M059J (cell line): ENCODE measurements at places on chromosomes 13 and 19.

DNA sequence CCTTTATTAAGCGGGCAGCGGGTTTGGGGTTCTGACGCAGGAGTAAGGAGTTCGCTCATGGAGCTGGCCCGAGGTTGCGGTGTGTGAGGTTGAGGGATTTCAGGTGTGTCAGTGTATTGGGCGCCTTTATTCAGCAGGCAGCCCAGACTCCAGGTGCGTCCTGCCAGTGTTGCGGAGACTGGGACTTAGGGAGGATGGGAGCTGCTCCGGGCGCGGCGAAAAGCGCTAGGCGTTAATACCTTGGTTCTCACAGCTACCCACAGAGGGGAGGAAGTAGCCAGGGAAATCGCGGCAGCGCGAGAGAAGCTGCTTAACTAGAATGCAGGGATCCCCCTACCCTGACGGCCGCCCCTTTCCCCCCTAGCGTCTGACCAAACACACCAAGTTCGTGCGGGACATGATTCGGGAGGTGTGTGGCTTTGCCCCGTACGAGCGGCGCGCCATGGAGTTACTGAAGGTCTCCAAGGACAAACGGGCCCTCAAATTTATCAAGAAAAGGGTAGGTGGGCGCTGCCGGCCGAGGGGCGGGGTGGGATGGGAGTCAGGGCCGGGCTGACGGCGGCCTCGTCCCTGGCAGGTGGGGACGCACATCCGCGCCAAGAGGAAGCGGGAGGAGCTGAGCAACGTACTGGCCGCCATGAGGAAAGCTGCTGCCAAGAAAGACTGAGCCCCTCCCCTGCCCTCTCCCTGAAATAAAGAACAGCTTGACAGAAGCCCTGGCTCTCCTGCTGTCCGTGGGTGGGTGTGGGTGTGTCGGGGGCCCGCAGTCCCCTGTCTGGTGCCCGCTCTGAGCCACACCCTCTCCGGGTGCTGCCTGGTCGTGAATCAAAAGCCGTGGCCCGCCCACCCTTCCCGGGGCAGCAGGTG is 1.1 kb downstream of the RPL36 start:
- no peak for DNase-seq

DNA sequence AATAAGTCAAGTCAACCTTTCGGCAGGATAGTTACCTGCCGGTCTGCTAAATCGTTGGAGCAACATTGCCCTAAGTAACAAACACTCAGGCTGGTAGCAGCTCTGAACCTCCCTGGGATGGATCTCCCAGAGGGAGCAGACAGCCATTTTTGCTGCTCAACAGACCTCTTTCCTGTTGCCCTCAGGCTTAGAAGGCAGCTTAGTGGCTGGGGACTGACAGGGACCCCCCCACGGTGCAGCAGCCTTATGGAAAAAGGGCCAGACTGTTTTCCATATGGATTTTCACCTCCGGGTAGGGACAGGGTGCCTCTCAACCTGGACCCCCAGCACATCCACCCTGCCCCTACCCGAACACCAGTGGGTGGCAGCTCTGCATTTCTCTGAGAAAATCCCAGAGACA is 49.7 kb downstream of the UBL3 start:
- no peak for DNase-seq

DNA sequence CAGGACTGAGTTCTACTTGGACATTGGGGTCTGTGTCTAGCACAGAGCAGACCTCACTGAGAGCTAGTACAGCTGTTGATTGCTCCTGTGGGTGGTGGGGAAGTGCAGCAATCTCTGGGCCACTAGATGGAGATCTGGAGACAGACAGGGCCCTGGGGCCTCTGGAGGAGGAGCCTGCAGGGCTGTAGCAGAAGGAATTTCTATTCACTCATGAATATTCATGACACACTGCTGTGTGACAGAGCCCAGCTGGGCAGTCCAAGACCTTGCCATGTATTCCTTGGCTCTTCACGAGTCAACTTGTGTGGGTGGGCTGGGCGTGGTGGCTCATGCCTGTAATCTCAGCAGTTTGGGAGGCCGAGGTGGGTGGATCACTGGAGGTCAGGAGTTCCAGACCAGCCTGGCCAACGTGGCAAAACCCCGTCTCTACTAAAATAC is 37.5 kb downstream of the SUGP2 start:
- DNase-seq: peak; percentile 76

GRCh38 chr19:58150328-58150921 is at the start of gene ZNF329:
ZNF329 (minus strand) TSS chr19:58150789; CDS start chr19:58129503, 21,286 bp downstream.
- DNase-seq: peak; percentile 84

- no peak for DNase-seq
These were observed 84.8 kb downstream of the SLC7A1 start for GRCh38 chr13:29510651-29511084.

GRCh38 chr19:54708781-54709180 is 15.5 kb upstream of the KIR3DL3 start:
- no peak for DNase-seq

- DNase-seq: no peak
These were observed 34.3 kb upstream of the TSHZ3 start for GRCh38 chr19:31383553-31383952.

GRCh38 chr13:113671066-113672001 is 4.3 kb downstream of the GRK1 start:
- DNase-seq: no peak

GRCh38 chr19:7366701-7367420 is 18.1 kb downstream of the ARHGEF18 start:
- peak; percentile 68 for DNase-seq

DNA sequence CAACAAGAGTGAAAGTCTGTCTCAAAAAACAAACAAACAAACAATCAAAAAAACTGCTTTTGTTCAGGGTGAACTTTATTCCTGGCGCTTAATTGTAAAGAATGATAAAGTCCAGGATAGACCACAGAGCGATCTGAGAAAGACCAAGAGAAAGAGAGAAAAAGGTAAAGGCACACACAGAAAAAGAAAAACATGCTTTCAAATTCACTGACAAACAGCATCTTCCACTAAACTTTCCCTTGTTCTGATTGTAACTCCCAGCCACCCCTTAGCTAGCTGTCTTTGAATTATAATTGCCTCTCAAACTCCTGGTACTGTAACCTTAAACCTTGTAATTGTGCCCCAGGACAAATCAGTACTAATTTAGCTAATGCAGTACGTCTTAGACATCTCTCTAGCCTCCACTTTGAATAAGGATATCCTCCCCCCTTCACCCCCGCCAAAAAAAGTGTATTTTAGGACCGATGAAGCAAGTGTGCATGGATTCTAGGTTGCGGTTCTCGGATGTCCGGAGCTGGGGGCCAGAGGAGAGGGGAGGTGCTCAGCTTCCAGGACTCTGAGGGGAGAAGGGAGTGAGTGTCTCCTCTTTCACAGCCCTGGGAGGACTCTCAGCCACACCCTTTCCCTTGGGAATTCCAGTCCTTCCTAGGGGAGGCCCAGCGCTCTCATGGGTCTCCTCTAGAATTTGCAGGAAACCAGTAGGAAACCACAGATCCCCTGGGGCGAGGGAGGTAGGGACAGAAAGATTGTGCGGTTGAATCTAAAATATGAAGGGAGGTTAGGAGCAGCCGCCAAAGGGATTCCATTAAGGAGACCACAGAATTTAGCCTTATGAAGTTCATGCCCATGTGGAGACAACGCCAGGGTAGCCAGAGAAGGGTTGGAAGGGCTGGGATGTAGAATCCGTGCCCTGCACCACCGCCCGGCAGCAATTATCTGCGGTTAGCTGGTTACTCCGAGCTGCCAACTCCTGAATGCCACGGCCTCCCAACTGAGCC is 19.7 kb downstream of the ZNF536 start:
- DNase-seq: peak; percentile 89

- DNase-seq: no peak
These were observed 785.4 kb downstream of the UQCRFS1 start for GRCh38 chr19:28427376-28428083.

DNA sequence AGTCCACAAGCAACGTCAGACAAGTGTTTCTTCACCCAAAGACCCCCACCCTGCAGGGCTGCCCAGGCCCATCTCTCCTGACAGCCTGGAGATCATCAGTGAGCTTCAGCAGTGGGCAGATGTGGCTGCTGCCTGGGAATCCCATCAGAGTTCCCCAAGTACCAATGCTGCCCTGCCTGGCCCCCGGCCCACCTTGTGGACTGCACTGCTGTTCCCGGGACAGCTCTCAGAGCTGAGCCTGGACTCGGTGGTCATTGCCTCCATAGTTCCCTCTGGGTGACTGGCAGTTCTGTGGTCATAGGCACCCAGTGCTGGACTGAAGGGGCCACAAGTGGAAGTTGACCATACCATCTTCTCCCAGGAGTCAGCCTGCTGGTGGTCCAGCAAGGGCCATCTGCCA is 24.5 kb upstream of the ZNF492 start:
- no peak for DNase-seq

GRCh38 chr13:66323745-66324347 is 906.3 kb downstream of the PCDH9 start:
- DNase-seq: no peak

DNA sequence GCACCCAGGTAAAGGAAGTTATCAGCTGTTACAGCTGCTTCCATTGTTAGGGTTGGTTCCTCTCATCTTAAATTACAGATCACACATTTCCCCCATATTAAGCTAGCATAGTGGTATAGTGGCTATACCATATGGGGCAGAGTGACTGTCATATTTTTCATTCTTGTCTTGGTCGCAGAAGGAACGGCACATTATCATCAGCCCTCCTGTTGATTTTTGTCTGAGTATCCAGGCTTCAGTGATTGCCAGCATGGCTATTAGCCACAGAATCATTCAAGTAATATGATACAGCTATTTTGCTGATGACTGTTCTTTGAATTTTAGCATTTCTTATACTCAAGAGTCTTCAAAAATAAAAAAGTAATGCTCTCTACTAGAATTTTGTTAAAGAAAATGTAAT is 240.9 kb downstream of the LIG4 start:
- no peak for DNase-seq

GRCh38 chr13:20192158-20192835 is 441 bp downstream of the GJB2 start:
- peak; percentile 27 for DNase-seq

DNA sequence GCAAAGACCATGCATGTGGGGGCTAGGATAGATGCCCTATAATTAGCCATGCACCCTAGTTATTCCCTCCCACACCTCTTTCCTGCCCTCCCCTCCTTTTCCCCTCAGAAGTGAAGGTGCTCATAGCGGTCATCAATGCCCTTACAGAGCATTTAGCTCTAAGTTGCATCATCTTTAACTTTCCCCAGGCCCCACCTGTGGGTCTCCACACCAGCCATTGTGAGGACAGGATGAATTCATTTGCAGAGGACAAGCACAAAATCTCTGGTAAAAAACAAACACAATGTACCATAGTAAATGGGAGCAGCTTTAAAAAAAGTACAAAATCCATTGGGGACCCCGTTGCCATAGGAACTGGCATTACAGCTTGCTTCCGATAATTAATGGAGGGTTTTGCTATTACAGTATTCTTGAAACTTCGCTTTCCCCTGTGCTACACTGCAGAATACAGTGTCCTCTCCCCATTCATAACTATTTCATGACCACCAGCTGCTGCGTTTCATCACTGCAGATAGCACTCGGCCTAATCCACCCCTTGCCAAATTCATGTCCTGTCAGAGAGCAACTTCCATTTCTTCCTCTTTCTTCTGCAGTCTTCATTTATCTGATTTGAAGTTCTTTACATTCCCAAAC is 110.5 kb downstream of the ZDHHC20 start:
- DNase-seq: no peak
